Activated CD4-positive, alpha-beta T cell treated with anti-CD3 and anti-CD28 coated beads, Interleukin-2, amount 50 U/mL, for 48 hours (primary cell): ENCODE measurements at places on chromosomes 3 and 15.

DNA sequence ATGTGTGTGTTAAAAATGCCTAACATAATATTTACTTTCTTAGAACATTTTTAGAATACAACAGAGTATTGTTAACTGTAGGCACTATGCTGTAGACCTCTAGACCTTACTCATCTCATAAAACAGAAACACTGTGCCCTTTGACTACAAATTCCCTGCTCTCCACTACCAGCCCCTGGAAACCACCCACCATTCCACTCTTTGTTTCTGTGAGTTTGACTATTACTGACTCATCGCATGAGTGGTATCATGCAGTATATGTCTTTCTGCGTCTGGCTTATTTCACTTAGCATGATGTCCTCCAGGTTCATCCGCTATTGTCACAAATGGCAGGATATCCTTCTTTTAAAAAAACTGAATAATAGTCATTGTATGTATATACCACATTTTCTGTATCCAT is 216.7 kb upstream of the CFAP20DC start:
- no peak for DNase-seq

DNA sequence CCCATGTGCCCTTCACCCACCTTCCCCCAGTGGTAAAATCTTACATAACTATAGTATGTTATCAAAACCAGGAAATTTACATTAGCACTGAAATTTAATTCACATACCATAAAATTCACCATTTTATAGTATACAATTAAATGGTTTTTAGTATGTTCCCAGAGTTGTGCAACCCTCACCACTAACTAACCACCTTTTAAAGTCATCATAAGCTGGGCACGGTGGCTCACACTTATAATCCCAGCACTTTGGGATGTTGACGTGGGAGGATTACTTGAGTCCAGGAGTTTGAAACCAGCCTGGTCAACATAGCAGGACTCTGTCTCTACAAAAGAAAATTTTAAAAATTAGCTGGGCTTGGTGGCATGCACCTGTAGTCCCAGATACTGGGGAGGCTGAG is 13.7 kb downstream of the FRMD5 start:
- no peak for DNase-seq

GRCh38 chr3:126060613-126061145 is 23.2 kb downstream of the SLC41A3 start:
- no peak for DNase-seq

- no peak for DNase-seq
Observed at GRCh38 chr15:95013381-95013780, 782.0 kb downstream of the MCTP2 start.

- DNase-seq = no peak
Observed at GRCh38 chr3:46619845-46620778, 7.8 kb downstream of the FAM240A start.
